GM12878 (cell line): ENCODE measurements at places on chromosomes 16 and 17. TPM values are rescaled to one million over a fixed set of nuclear protein-coding genes. Genes with fewer than 3 reads are reported as not detected.

GRCh38 chr16:49128740-49129139 is 152.9 kb downstream of the CBLN1 start:
- DNase-seq, result no peak

GRCh38 chr17:50518384-50519023 is 10.3 kb downstream of the MYCBPAP start:
- DNase-seq, result no peak

DNA sequence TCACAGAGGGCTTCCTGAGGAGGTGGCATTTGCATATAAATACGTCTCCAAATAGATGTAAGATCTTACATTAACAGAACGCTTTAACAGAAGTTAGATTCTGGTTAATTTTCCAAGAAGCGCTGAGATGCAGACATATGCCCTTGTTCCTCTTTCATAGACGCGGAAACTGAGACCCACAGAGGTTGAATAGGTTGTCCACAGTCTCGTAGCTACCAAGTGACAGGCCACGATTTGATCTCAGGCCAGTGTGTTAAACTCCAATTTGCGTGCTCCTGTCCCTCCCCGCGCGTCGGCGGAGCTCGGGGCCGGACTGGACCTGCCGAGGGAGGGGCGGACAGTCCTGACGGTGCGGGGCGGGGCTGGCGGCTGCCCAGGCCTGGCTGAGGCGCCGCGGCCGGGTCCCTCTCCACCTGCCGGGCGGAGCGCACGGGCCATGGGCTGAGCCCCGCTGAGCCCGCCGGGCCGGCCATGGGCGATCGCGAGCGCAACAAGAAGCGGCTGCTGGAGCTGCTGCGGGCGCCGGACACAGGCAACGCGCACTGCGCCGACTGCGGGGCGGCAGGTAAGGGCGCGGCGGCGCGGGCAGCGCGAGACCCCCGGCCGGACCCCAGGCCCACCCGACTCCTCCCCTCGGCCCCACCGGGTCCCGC is at the start of gene ADAP2:
Gene ADAP2 (plus strand): TSS at position 402 of the 653 bp plus-strand sequence. CDS start 70 bp downstream, at position 472.
- DNase-seq, result no peak

DNA sequence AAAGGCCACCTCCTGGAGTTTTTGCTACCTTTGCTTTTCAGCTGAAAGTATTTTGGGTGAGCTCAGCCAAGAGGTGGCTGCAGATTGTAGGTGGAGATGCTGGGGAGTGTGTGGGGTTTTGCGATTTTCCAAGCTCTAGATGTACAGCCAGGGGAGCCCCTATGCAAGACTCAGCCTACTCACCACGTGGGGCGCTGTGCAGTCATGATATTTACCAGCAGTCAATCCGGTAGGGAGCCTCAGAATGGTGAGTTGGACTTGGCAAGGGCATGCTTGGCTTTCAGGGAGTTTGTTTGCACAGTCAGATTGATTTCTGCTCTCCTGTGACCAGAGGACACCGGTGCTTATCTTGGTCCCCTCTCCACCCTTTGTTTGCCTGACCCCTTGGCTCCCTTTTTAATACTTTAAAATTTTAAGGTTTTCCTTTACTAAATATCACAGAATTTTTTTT is 175.3 kb downstream of the UTP18 start:
- DNase-seq, result no peak

DNA sequence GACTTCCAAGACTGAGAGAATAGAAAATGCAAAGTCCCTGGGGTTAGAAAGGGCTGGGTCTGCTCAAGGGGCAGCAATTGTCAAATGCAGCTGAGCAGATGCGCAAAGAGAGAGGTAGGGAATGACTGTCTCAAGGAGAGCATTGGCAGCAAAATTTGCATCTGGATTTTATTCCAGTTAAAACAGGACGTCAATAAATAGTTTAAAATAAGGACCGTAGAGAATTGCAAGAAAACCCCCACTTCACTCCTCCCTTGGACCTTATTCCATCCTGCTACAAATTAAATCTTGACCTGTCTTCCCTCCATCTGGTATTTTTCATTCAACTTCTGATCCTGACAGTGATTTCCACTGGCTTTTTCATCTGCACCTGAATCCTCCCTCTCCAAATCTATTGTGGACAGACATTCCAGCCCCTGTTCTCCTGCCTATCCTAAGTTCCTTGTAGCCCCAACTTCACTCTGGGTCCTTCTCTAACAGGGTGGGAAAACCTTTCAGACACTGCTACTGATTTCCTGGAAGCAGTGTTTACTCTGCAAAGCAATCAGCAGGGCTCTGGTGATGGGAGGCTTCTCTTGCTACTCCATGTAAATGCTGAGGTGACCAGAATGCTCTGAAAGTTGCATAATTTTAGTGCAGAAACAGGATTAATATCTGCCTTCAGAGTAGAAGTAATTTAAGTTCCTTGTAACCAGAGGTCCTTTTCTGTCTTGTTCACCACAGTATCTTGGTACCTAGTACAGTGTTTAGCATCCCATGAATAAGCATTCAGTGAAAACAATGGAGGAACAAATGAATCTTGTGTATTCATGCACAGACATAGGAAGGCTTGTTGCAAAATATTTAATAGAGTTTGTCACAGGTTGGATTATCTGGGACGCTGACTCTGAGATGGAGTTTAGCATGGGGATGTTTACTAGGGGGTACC is 79.2 kb downstream of the CDH11 start:
- DNase-seq, result no peak

DNA sequence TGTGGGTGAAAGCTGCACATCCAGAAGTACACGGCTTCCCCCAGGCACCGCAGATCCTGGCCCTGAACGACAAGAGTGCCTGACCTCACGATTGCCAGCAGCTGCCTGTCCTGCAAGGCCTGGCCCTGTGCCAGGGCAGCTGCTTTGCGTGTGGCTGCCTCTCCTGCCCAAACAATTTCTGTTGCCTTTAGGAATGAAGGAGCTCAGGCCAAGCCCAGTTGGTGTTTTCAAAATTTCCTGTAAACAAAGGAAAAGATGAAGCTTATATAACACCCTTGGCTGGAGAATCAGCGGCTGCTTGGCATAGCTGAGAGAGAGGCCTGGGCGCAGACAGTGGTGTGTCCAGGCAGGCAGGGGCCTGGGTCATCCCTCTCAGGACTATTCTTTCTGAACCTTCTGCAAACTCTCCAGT is 11.7 kb upstream of the SLC47A2 start:
- DNase-seq, result no peak

DNA sequence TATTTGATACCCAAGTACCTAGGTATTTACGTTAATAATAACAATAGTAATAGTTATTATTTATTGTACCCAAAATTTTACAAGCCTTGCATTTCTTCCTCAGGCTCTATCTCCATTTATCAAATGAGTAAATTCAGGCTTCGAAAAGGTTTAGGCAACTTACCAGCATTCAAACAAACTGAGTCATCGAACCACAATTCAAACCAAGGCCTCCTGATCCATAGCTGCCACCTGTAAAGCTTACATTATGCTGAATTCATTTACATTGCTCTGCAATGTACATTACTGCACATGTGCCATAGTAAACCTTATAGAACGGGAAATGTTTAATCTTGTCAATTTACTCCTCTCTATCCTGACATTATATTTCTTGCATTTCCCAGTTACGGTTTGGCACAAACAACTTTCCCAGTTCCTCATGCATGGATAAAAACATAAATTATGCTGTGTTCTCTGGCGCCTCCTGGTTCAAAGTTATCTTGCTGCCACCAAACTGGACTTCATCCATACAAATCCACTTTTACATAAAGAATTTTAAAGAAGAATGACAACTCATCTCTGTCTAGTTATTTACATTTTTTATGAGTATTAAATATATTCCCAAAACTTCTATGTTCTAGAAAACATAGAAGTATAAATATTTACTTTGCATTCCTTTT is 360.6 kb upstream of the SOX9 start:
- DNase-seq, result no peak

DNA sequence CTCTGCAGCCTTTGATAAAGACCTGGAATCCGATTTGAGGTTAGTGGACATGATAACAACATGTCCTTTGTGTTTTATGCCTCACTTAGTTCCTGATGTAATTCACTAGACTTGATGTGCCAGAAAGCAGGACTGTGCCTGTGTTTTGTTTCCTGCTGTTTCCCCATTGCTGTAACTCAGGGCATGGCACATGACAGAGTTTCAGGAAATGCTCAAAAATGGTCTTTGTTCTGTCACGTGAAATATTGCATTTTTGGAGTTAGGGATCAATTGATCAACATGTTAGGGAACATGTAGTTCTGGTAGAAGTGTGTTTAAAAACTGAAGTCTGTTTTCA is 32.8 kb downstream of the DHX38 start:
- DNase-seq, result no peak

GRCh38 chr16:58475091-58475619 is 24.8 kb upstream of the NDRG4 start:
- no peak for DNase-seq

Gene TVP23C
- polyA plus RNA-seq, result 3.8 and 5.0 TPM in 2 replicates

DNA sequence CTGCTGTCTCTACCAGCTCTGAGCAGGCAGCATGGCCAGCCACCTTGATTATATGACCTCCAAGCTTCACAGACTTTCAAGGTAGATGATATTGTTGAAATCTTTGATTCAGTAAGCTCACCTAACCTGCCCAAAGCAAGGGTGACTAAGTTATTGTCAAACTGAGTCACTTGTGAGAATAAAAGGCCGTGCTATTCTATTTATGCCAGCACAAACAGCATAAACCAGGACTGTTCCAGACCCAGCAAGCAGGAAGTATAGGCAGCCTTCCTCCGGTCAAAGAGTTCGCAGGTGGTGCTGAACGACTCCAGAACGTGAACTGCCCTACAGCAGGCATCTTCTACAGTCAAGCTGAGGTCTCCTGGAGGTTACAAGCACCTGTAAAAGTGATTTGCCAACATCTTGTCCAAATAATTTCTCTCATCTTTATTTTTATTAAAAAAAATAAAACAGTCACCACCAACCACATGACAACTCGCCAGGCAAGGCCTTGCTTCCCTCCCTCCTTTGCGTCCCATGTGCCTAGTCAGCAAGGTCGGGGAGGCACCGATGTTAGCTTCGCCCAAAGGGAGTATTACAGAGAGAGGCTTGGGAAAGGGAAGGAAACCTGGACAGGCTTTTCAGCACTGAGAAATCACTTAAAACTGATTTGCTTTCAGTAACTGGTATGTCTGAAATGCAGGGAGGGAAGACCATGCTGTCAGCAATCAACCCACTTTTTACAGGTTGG is 10.8 kb downstream of the ARL2BP start:
- DNase-seq, result no peak

Gene CHST5
- 0.43 TPM in 1 of 2 replicates, not detected in the other for polyA plus RNA-seq

- DNase-seq, result no peak
Measured at GRCh38 chr16:86248310-86248905, 261.9 kb upstream of the FOXF1 start.

- no peak for DNase-seq
Measured at GRCh38 chr17:61833536-61834193, 29.7 kb downstream of the BRIP1 start.

Gene CCDC144A
- polyA plus RNA-seq, result 0.57 and 0.71 TPM in 2 replicates

Gene CCL3
- 99.9 and 106 TPM in 2 replicates for polyA plus RNA-seq

GRCh38 chr16:50261707-50262235 is 4.6 kb upstream of the ADCY7 start:
- no peak for DNase-seq

DNA sequence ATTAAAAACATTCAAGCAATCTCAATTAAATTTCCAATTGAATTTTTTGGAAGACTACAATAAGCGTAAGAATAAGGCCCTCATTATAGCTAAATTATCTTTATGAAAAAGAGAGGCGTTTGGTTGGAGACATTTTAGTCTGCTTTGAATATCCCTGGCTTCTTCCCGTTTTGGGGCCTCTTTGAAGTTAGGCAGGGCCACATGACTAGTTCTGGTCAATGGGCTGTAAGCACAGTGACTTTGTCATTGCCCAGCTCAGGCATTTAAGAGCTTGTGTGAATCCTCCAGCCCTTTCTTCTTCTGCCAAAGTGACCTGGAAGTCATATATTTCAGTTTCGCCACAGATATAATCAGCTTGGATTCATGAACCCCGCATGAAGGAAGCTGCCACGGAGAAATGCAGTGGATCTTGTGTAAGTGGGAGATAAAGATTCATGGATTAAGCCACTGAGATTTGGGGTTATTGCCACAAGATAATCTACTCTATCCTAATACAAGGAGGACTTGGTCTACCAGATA is 21.7 kb upstream of the UBTF start:
- DNase-seq, result no peak

Gene AXIN2
- polyA plus RNA-seq, result 0.58 and 1.3 TPM in 2 replicates

Gene ZG16B
- polyA plus RNA-seq, result 8.5 and 8.6 TPM in 2 replicates

DNA sequence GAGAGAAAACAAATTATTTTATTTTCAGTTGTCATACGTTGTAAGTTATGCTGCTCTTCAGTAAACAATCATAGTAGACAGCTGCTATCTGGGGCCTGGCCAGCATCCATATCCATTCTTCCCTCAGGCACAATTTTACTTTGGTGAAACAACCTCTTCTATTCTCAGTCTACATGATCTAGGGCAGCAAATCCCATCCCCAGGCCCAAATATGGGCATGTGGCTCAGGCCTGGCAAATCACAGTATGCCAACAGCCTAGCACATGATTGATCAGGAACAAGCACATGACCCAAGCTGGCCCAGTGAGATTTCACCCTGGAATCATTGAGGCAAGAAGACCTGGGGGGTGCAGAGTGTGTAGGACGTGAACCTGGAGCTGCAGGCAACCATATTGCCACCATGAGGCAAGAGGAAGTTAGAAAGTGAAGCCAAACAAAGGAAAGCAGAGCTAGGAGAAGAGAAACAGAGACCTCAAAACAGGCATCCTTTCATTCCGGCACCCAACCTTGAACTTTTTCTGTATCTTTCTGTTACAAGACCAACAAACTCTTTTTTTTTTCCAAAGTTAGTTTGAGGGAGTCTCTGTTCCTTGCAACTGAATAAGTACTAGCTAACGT is 10.3 kb upstream of the ABCC12 start:
- DNase-seq, result no peak

- DNase-seq, result no peak
Measured at GRCh38 chr17:28963055-28963611, 11.8 kb upstream of the PHF12 start.

- no peak for DNase-seq
Measured at GRCh38 chr17:39562976-39563375, 44.7 kb downstream of the NEUROD2 start.
